ENCODE measurements at places on chromosomes 13 and 19.

GRCh38 chr19:49690656-49691242 is at the start of gene CPT1C:
CPT1C (plus strand) TSS chr19:49691116; CDS start chr19:49692253, 1,137 bp downstream.
- DNase-seq = peak; percentile 94

- no peak for DNase-seq
Observed at GRCh38 chr19:49803529-49803856, 9.6 kb downstream of the FUZ start.

DNA sequence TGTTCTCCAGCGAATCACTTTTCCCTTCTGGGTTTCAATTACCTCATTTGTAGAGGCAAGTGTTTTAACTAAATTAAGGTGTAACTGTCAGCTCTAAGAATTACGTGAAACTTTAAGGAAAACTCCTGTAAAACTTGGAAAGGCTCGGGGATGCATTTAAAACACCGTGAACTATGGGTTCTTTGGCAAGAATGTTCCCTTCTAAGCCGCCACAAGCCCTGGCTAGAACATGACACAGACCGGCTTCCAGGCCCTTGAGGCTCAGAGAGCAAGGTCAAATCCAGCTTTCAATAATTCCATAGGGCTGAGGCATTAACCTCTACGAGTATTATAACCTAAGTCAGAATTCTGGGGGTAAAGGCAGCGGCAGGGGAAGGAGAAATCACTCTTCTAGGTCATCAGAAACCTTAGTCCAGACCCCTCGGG is 685 bp downstream of the VWA8 start:
- no peak for DNase-seq

DNA sequence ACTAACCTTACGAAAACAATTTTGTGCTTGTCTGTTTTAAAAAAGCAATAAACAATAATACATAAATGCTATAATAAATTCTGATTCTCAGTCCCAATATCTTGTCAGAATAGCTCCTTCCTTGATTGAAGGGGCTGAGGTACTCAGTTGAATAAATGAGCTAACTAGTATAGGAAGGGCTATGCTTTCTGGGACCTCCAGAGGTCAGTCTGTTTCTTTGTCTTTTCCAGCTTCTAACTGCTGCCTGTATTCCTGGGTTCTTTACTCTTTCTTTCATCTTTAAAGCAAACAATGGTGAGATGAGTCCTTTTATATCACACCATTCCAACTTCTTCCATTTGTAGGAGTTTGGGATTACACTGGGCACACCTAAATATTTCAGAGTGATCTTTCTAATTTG is 1297.0 kb upstream of the ATXN8OS start:
- no peak for DNase-seq

DNA sequence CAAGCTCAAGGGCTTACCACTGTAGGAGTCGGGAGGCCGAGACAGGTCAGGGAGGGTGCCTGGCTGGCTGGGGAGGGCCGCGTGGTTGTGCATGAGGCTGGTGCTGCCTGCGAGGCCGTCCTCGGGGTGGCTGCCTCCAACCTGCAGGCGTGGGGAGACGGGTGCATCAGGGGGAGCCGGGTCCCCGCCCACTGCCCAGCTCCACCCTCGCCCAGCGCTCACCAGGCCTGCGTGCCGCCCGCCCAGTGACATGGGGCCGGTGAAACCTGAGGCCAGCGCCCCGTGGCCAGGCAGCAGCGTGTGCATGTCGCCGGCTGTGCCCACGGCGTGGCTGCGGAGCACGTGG is 13.8 kb upstream of the UQCR11 start:
- DNase-seq = no peak
